ENCODE measurements at places on chromosomes 1 and 21.

DNA sequence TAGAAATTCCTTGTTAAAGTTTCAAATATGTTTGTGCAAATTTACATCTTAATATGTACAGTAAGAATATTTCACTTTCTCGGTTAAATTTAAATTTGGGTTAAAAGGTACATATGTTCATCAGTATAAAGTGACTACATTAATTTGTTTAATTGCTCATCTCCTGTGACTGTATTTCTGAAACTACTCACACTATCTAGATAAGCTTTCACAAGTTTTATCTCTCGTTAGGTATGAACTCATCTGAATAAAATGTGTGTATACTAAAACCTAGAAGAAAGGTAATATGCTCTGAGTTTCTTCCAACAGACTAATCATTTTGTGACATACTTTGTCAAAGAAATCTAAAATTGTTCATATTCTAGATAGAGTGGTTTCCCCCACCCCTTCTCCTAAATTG, 150.7 kb downstream of the PATJ start:
- no peak for DNase-seq

DNA sequence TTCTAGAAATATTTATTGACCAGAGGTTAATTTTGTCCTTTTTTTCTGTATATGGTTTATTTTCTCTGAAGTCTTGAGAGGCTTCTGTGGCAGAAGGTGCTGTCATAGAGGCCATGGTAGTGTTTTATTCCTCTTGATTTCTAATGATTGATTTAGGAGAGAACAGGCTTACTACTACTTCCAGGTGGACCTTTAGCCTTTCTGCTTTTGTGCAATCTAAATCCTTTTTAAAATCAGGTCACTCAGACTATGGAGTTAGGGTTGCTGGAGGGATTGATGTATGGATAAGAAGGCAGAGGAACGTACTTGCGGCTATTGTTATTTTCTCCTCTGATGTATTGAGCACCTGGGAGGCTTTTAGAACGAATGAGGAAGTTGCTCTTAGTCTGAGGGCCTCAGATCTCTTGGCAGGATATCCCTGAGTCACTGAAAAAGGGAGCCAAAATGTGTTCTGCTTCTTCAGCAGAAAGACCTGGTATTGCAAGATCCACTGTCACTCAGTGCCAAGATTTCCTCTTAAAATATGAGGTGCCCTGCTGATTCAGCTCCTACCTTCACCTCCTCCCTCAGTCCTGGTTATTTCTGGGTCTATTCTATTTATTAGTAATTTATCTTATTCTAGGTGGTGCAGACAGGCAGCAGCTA, 277.4 kb downstream of the ZNF648 start:
- DNase-seq: no peak

DNA sequence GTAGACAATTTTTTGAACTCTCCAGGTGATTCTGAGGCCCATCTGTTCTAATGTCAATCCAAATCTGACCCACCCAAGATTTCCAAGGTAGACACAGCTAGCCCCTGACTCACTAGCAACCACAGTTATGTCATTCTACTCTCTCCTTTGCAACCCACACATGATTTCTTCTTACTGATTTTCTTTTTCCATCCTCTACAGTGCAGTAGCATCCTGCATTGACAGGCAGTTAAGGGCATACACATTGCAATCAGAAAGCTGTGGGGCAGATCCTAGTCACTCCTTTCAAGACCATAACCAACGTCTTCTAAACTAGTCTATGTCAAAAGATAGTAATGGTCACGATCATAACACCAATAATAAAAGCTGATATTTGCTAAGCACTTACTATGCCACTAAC, 54.2 kb downstream of the JAK1 start:
- DNase-seq: no peak

GRCh38 chr1:243546457-243546856, 290.6 kb downstream of the SDCCAG8 start:
- no peak for DNase-seq

- DNase-seq: no peak
These were observed 102.3 kb upstream of the WNT4 start for GRCh38 chr1:22245100-22245650.

DNA sequence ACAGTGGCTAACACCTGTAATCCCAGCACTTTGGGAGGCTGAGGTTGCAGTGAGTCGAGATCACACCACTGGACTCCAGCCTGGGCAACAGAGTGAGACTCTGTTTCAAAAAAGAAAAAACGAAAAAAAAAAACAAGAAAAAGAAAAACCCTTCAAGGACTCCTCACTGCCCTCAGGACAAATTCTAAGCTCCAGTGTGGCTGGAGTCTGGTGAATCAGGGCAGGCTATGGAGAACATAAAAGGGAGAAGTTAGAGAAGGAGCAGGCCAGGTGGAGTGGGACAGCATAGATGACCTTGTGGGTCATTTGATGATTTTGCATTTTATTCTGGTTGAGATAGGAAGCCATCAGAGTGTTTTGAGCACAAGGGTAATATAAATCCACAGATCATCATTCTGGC, 12.5 kb upstream of the UAP1 start:
- no peak for DNase-seq

GRCh38 chr1:5906966-5907365, 85.3 kb downstream of the NPHP4 start:
- no peak for DNase-seq

- no peak for DNase-seq
These were observed 9.4 kb downstream of the WNT2B start for GRCh38 chr1:112518186-112518585.
